Osteoblast (primary cell): ENCODE measurements at places on chromosomes 5 and 9. TPM values are rescaled to one million over a fixed set of nuclear protein-coding genes. Genes with fewer than 3 reads are reported as not detected.
A peak's percentile ranks its signal among the peaks of the same experiment; 100 is the strongest.

DNA sequence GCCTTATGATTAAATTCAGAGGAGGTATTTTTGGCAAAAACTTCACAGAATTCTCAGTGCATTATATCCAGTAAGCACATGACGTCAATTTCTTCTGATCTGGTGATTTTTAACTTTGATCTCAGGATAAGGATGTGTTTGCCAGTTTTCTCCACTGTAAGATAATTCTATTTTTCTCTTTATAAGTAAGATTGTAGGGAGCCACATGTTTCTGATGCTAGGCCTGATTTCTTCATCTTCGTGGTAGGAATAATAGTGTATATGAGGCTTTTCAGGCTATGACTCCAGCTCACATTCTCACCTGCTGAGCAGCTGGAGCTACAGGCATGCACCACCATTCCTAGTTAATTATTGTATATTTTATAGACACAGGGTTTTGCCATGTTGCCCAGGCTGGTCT, 32.1 kb upstream of the LMNB1 start:
- H3K4me3 ChIP-seq = no peak overlapping the region
- H3K27ac ChIP-seq = no peak overlapping the region
- H3K27me3 ChIP-seq = no peaks in the 10 kb centered on the region
- no peaks in the 10 kb centered on the region for H3K36me3 ChIP-seq
- H3K4me1 ChIP-seq = peaks cover 6% of the 10 kb centered on the region

DNA sequence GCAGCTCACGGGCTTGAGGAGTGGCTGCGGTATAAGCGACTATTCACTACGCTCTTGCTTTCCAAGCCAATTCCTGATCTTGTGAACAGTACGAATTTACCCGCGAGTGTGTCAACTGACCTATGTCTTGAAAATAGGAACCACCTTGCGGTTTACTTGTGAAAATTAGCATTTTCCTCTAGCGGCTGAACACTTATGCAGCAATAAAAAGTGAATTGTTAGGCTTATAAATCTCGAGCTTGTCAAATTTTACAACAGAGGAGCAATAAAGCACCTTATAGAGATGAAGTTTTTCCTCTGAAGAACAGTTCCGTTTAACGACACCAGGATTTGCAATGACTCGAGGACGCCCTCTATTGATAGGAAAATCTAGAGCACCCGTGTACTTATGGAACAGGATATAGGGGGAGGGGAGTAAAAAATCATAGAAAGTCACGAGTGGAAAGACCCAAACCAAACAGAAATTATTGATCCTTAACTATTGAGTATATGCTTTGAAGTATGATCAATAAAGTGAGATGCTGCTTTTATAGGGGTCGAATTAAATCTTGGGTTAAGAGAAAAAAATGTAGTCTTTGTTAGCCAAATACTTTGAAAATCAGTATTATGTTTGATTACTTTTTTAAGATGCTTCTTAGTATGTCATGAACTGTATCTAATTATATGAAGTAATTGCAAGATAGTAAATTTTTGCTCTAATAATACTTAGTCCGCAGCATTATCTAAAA, 1.9 kb upstream of the RGMB start:
- peaks cover 30% of the 10 kb centered on the region for H3K4me1 ChIP-seq
- H3K36me3 ChIP-seq = peaks cover 14% of the 10 kb centered on the region
- DNase-seq = peak; percentile 95
- H3K27ac ChIP-seq = peak overlapping the region; percentile 87
- H3K4me3 ChIP-seq = peak overlapping the region; percentile 78

- H3K4me1 ChIP-seq = no peaks in the 10 kb centered on the region
- no peak overlapping the region for H3K27ac ChIP-seq
- H3K27me3 ChIP-seq = peaks cover 8% of the 10 kb centered on the region
- H3K36me3 ChIP-seq = no peaks in the 10 kb centered on the region
Measured at GRCh38 chr9:134193912-134194535, 29.7 kb upstream of the RNU6ATAC start.

- peak overlapping the region; percentile 95 for H3K27ac ChIP-seq
- peaks cover 56% of the 10 kb centered on the region for H3K4me1 ChIP-seq
- DNase-seq = no peak
- H3K27me3 ChIP-seq = no peaks in the 10 kb centered on the region
- H3K36me3 ChIP-seq = peaks cover 25% of the 10 kb centered on the region
- peak overlapping the region; percentile 84 for H3K4me3 ChIP-seq
Measured at GRCh38 chr5:181245427-181246275, 1.9 kb upstream of the RACK1 start.

DNA sequence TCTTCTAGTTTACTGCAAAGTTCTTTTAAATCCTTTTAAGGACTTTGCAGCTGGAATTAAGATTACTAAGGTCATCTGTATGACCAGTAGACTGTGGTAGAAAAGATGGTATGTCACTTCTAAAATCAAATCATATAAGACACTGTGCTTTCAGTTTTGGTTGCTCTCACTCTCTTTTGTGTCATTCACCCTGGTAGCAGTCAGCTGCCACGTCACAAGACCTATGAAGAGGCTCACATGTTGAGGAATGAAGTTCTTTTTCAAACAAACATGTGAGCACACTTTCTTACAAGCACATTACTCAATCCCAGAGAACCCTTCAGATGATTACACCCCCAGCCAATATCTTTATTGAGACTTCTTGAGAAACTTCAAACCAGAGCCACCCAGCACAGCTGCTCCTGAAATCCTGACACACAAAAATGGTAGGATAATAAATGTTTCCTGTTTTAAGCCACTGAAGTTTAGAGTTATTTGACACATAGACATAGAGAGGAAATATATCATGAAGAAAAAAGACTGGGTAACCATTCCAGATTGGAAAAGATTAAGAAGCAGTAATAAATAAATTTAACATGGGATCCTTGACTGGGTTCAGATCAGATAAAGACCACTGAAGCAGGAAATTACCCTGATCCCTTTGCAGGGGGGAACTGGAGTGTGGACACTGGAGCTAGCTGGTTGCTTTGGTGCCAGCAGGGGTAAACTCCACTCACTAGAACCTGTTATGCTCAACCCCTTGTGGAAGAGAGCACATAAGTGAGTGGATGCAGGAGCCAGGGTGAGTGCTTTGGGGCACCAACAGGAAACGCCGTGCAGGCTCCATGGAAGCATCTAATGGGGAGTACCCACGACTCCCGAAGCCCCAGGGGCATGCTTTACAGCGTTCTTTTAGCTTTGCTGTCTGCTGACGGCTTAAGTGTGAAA, 64.1 kb downstream of the SLCO4C1 start:
- no peak overlapping the region for H3K27ac ChIP-seq
- H3K4me1 ChIP-seq = no peaks in the 10 kb centered on the region
- no peaks in the 10 kb centered on the region for H3K36me3 ChIP-seq
- no peak overlapping the region for H3K4me3 ChIP-seq

DNA sequence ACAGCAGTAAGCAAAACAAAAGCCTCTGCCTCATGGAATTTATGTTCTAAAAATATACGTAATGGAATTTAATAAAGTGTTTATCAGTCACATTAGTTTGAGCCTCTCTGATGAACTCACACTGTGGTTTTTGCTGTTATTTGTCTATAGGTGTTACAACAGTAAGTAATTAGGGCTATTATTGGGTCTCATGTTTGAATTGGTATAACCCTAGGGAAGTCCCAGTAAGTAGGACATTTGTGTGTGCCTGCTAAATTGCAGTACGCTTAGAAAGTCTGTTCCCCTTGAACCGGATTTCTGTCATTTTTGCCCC, 197.6 kb downstream of the NR3C1 start:
- H3K36me3 ChIP-seq = no peaks in the 10 kb centered on the region
- no peak overlapping the region for H3K4me3 ChIP-seq
- H3K4me1 ChIP-seq = peaks cover 51% of the 10 kb centered on the region
- no peak for DNase-seq
- H3K27ac ChIP-seq = peak overlapping the region; percentile 93

DNA sequence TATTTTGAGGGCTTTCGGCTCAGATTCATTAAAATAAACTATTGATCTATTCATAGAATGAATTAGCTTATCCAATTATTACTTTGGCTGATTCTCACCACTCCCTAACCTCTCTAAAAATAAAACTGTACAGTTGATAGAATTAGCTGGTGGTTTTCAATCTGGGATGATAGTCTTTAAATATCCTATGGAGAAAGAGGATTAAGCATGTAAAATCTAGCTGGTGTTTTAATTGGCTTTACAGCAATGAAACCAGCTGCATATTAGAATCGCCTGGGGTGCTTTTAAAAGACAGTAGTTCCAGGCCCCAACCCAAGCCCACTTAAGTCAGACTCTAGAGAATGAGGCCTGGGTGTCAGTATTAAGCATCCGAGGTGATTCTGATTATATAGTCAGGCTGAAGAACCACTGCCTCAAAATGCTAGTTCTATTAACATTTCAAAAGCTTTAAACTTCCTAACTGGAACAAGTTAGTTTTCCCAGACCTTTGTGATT, 95.1 kb downstream of the MAP1B start:
- H3K27me3 ChIP-seq = no peaks in the 10 kb centered on the region
- DNase-seq = no peak
- H3K36me3 ChIP-seq = peaks cover 95% of the 10 kb centered on the region

DNA sequence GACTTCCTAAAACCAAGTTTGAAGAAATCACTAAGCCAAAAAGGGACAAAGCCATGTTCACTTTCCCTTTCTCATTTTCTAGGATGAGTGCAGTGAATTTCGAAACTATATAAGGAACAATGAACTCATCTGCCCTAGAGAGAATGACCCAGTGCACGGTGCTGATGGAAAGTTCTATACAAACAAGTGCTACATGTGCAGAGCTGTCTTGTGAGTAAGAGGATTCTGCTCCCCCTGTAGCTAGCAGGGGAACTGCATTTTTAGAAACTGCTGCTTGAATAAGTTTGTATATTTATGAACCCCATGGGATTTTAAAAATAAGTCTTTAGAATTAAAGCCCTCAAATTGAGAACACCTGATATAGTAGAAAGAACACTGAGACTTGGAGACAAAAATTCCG, 42.7 kb upstream of the SPINK14 start:
- H3K27me3 ChIP-seq = no peaks in the 10 kb centered on the region
- no peak overlapping the region for H3K4me3 ChIP-seq
- no peaks in the 10 kb centered on the region for H3K4me1 ChIP-seq

- peaks cover 44% of the 10 kb centered on the region for H3K4me1 ChIP-seq
- H3K36me3 ChIP-seq = peaks cover 5% of the 10 kb centered on the region
- no peaks in the 10 kb centered on the region for H3K27me3 ChIP-seq
- no peak overlapping the region for H3K4me3 ChIP-seq
Measured at GRCh38 chr5:179294891-179295777, 50.1 kb downstream of the ADAMTS2 start.

DNA sequence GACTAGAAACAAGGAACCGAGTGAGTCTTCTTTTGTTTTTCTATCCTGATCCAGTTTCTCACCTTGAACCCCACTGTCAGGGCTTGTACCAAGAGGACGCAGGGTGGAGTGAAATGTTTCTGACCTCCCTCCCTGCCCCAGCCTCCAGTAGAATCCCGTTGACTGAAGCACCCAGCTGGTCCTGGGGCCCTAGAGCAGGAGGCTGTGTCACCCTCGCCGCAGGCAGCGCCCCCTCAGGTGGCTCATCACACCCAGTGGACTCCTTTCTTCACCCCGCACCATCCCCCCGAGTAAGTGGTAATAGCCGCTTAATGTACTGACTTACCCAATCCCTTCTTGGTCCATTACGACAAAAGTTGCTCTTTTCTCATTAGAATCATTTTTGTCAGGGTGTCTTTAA, 53.8 kb downstream of the MVB12B start:
- no peak overlapping the region for H3K4me3 ChIP-seq
- DNase-seq = no peak
- H3K27ac ChIP-seq = no peak overlapping the region
- H3K27me3 ChIP-seq = no peaks in the 10 kb centered on the region

- H3K36me3 ChIP-seq = no peaks in the 10 kb centered on the region
- H3K27ac ChIP-seq = peak overlapping the region; percentile 96
- H3K4me1 ChIP-seq = peaks cover 51% of the 10 kb centered on the region
- H3K27me3 ChIP-seq = no peaks in the 10 kb centered on the region
Measured at GRCh38 chr5:172830876-172831662, 3.0 kb upstream of the ERGIC1 start.

- H3K4me3 ChIP-seq = no peak overlapping the region
- no peak for DNase-seq
- H3K4me1 ChIP-seq = no peaks in the 10 kb centered on the region
Measured at GRCh38 chr5:160957312-160957861, 105.4 kb upstream of the ATP10B start.

DNA sequence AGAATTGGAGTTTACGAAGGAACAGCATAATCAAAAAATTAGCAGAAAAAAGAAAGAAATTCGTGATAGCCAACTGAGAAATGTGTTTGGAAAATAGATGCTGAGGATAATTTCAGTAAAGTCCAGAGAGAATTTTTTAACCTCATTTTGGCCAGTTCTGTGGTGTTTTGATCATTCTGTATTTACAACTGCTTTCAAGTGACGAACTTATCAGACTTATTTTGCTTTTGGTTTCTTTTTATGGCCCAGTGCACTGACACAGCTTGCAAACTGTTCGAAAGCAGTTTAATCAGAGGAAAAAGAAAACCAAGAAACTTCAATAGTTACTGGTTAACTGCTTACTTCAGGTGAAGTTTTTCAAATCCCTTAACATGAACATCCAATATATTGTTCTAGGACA, 1.9 kb downstream of the SDHA start:
- DNase-seq = no peak
- peak overlapping the region; percentile 95 for H3K4me3 ChIP-seq
- peaks cover 9% of the 10 kb centered on the region for H3K36me3 ChIP-seq
- peak overlapping the region; percentile 80 for H3K27ac ChIP-seq
- no peaks in the 10 kb centered on the region for H3K27me3 ChIP-seq

DNA sequence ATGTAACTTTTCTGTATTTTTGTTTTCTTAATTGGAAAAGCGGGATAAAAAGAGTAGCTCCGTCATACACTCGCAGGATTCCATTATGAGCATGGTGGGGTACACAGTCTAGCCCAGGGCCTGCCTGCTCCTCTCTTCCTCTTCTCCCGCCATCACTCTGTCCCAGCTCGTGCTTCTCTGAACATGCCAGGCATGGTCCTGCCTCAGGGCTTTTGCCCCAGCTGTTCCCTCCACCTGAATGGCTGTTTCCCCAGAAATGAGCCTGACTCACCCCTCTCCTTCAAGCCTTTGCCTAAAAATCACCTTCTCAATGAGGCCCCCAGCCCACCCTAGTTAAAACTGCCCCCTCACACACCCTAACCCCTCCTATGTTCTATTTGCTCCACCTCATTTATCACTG, 4.5 kb downstream of the CORO2A start:
- no peaks in the 10 kb centered on the region for H3K36me3 ChIP-seq
- DNase-seq = no peak
- peaks cover 7% of the 10 kb centered on the region for H3K27me3 ChIP-seq
- no peak overlapping the region for H3K4me3 ChIP-seq

- H3K27ac ChIP-seq = no peak overlapping the region
- peaks cover 26% of the 10 kb centered on the region for H3K4me1 ChIP-seq
- no peaks in the 10 kb centered on the region for H3K27me3 ChIP-seq
- no peak for DNase-seq
- H3K36me3 ChIP-seq = no peaks in the 10 kb centered on the region
Measured at GRCh38 chr5:167773668-167774301, 517.7 kb upstream of the WWC1 start.

GRCh38 chr9:122232796-122233306, 4.1 kb upstream of the LHX6 start:
- H3K4me3 ChIP-seq = no peak overlapping the region
- H3K27me3 ChIP-seq = peaks cover 40% of the 10 kb centered on the region
- H3K27ac ChIP-seq = no peak overlapping the region

The ADRB2 gene
- total RNA-seq = under 0.01 and 0.29 TPM in 2 replicates

The CNTFR gene
- under 0.01 TPM in 1 of 2 replicates, not detected in the other for total RNA-seq

The MEF2C gene
- total RNA-seq = 9.4 and 13.4 TPM in 2 replicates

The PPP3R2 gene
- total RNA-seq = not detected in 2 replicates

The OSMR gene
- 174 and 189 TPM in 2 replicates for total RNA-seq

The PCDHB2 gene
- 1.2 and 1.4 TPM in 2 replicates for total RNA-seq

The SPINK6 gene
- not detected in 2 replicates for total RNA-seq
